ENCODE measurements at places on chromosomes 3 and 15.

GRCh38 chr15:68112706-68113105, 58.6 kb downstream of the PIAS1 start:
- no peak for DNase-seq

DNA sequence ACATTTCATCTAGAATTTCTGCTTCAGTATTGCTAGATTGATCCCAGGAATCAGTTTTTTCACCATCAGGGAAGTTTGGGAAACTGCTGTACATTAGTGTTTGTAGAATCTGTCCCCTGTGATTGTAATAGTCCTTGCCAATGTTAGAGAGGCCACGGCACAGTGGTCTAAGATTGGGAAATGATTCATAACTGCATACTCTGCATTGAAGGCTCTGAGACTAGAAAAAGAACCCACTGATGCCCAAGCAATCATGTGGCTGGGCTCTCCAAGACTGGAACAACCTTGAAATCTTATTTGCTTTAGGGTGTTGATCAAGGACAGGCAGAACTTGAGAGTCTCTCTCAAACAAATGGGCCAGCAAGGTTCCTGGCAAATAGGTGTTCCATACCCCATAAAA, 245.6 kb upstream of the LRTM1 start:
- no peak for DNase-seq

DNA sequence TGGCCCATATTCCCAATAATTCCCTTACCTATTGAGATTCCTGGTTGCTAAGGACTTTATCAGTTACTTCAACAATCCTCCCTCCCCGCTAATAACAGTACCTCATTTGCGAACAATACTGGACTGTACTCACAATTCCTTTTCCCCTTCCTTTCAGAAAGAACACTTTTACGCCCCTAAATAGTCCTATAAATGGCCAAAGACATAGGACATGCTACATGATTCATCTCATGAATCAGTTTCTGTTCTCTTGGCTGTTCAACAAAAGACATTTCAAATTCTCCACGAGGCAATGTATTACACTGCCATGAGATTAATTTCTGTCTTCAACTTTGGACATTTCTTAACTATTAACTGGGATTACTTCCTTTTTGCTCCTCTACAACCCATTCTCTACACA, 264.4 kb downstream of the TIGIT start:
- DNase-seq, result no peak

DNA sequence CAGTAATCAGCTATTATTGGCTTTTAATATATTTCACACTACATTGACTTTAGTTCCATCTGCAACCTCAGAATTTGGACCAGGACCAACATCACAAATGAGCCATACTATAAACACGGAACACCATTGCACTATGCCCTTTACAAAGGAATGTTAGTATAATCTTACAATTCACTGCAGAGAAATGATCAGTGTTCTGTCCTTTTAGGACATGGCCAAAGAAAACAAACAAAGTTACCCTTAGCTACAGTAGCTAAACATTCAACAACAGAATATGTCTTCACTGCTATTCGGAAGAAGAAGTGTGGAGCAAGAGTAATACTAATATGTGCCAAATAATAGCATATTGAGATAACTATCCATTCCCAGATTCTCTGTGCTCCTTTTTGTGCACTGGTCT, 90.4 kb downstream of the NAALADL2 start:
- DNase-seq, result no peak

GRCh38 chr3:195838714-195839113, 27.0 kb upstream of the MUC4 start:
- DNase-seq, result no peak

- peak; percentile 96 for DNase-seq
Measured at GRCh38 chr15:101201411-101202174, 50.3 kb downstream of the CHSY1 start.

GRCh38 chr3:167507954-167508353, 34.1 kb upstream of the SERPINI2 start:
- no peak for DNase-seq

DNA sequence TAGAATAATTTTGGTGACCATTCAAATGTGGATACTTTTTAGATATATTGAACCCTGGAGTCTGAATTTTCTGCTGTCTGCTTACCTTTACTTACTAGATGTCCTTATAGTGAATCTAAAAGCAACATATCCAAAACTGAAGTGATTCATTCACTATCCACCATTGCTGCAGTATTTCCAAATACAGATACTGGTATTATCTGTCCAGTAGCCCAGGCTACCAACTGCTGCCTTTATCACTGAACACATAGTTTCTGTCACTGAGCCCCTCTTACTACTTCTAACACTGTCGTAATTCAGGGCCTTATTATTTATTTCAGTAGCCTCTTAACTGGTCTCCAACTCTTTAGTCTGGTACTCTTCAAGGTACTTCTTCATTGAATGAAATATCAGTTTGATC, 49.2 kb downstream of the SLMAP start:
- no peak for DNase-seq

DNA sequence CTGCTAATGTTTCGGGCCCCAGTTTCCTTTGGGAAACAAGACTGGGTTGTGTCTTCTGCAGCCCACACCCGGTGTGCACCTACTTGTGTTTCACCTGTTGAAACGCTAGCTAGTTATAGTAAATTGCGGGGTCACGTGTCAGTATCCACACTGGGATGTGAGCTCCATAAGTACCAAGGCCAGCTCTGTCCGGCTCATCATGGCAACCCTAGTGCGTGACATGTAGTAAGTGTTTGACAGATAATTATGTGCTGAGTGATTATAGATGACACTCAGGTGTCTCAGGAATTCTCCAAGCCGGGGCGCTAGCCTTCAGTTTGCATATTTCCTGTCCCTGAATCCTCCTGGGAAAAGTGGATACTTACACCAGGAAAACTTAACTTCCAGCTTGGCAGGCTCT, 12.8 kb downstream of the APOD start:
- DNase-seq, result no peak

- DNase-seq, result no peak
Measured at GRCh38 chr3:66466606-66467270, 34.1 kb downstream of the LRIG1 start.

DNA sequence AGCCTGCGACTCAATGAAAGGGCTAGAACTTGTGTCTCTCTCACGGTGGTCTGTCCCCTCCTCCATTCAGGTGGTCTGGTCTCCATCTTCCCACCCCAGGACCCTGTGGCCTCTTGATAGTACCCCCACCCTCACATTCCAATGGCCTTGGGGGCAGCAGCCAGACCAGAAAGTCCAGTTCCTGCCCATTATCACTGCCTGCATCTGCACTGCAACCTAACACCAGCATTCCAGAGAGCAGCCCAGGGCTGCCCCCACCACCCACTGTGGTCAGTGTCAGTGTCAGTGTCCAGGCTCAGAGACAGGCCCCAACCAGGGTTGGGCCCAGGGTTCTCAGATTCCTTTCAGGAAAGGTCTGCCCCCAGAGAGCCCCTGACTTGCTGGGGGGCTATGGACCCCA, 12.6 kb downstream of the IGDCC3 start:
- DNase-seq, result no peak

DNA sequence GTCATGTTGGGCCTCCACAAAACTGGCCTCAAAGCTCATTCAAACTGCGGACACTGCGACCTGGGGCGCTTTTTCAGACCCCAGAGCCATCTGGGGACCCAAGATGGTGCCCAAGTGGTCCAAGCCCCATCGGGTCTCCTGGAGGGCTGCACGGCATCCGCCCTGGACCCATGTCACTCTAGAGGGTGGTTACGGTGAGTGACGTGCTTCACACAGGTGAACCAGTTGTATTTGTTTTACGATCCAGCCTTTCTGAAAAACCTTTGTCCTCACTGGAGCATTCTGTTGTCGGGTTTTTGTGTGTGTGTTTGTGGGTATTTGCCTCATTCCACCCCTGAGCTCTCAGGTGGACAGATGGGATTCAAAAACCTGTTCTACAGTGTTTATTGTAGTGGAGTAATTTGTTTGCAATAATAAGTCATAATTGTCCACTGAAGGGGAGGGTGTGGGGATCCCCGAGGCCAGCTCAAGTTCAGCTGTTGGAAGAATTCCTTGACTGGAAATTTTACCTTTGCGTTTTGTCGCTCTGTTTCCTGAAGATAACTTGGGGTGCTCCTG, 1.9 kb downstream of the SLC51A start:
- DNase-seq, result no peak

DNA sequence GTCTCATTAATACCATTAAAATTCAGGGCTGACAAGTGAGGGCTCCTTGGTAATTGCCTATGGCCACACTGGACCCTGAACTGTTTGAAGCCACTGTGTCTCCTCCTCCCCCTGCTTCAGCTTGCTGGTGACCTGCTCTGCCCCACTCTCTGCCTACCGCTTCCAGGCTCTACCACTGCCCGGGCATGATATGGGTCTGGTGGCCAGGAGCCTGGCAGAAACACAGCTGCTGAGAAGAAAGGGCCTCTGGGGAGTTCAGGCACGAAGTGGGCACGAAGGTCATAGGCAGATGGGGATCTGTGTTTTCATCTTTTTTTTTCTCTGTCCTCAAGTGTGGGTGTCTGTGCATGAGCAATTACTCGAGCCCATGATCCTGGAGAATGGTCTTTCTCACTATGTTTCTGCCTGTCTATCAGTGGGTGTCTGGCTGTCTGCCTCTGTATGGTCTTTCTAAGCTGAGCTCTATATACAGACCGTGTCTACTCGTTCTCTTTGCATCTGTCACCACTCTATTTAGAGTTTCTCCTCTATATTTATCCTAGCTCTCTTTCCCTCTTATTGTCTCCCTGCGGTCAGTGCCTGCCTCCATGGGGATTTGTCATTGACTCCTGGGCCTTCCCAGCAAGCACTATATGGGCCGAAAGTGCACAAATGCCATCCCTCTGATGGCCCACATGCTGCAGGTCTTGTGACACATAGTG, 42.1 kb upstream of the EPHB1 start:
- DNase-seq, result no peak

- DNase-seq, result no peak
Measured at GRCh38 chr3:168544097-168544957, 448.6 kb upstream of the GOLIM4 start.

- DNase-seq, result no peak
Measured at GRCh38 chr3:170033489-170033888, 4.3 kb upstream of the GPR160 start.

GRCh38 chr3:78941587-78941986, 826.2 kb downstream of the ROBO1 start:
- no peak for DNase-seq

GRCh38 chr3:49805367-49805782, 2.3 kb downstream of the INKA1 start:
- DNase-seq, result peak; percentile 95

DNA sequence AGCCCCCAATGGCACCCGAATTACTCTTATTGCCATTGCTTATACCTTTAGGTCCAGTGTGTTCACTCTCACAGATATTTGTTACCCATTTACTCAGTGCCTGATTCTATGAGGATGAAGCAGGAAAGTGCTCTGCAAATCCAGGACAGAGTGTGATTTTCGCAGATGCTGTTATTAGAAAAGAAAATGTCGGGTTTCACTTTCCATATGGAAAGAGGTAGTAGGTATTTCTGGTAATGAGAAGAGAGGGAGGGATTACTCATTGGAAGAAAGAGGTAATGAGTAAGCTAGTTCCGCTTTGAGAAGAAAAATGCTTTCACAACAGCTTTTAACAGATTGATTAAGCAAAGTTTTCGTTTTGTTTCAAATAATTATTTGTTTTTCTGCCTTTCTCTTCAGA, 336.3 kb upstream of the CFAP20DC start:
- no peak for DNase-seq

GRCh38 chr3:31402117-31402516, 130.6 kb upstream of the STT3B start:
- no peak for DNase-seq

GRCh38 chr15:89057506-89058133, 30.6 kb upstream of the ABHD2 start:
- DNase-seq, result peak; percentile 80

GRCh38 chr15:35506272-35506870, 39.6 kb downstream of the DPH6 start:
- DNase-seq, result no peak

- no peak for DNase-seq
Measured at GRCh38 chr3:173943264-173943663, 545.7 kb downstream of the NLGN1 start.

- DNase-seq, result peak; percentile 34
Measured at GRCh38 chr15:72599855-72600464, 54.5 kb upstream of the GOLGA6B start.

DNA sequence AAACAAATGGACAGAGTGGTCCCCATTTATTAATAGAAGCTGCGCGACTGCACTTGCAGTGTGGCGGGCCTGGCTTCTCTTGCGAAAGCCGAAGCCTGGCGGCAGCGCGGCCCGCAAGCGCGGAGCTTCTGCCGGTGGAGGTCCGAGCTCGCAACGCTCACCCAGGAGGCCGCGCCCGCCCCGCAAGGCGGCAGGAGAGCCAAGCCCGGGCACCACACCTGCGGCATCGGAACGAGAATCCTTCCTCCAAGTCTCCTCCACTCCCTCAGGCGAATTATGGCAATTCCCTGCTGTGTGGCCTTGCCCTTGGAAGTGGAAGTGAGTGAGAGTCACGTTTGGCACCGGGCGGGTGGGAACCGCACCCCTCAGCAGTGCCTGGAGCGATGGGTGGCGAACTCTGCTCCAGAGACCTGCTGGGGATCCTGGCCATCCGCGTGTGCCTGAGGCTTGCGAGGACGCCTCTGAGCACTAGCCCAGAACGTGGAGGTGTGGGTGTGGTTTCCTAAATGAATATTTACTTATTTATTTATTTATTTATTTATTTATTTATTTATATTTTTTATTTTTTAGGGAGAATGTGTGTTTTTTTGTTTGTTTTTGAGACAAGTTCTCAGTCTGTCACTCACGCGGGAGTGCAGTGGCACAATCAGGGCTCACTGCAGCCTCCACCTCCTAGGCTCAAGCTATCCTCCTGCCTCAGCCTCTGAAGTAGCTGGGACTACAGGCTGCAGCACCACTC, 133.7 kb upstream of the UBE2E1 start:
- peak; percentile 41 for DNase-seq

GRCh38 chr3:19931767-19932188, 2.2 kb downstream of the EFHB start:
- no peak for DNase-seq

GRCh38 chr3:190531406-190531805, 17.5 kb downstream of the IL1RAP start:
- DNase-seq, result no peak

DNA sequence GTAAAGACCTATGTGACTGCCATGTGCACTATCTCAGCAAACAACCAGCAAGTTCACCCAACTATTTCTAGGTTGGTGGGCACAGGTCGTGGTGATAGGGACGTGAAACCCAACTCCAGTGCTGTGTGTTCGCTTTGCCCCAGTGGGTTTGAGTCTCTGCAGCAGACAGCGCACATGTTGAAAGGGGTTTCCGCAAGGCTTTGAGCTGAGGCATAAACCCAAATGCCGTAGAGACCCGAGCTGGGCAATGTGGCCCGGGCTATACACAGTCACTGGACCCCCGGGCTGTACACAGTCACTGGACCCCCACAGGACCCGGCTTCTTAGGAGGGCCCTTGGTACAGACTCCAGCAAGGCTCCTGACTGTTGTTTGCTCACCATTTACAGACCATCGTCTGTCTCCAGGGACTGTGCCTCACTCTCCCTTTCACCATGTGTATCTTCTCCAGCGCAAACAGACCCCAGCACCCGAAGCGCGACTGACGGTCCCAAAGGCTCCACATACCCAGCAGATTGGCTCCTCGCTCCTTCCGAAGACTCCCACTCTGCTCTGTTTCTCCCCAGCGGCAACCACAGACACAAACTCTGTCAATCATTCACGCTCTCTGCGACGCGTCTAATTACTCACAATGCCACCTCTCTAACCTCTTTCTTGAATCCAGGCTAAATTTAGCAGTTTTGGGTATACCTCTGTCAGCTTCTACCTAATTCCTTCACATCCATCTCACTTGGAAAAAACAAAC, 31.2 kb downstream of the PCSK6 start:
- DNase-seq, result no peak
